Activated T-cell treated with anti-CD3 and anti-CD28 coated beads, Interleukin-2, amount 50 U/mL, for 48 hours (primary cell): ENCODE measurements at places on chromosomes 5 and 9.
A peak's percentile ranks its signal among the peaks of the same experiment; 100 is the strongest.

GRCh38 chr9:89418882-89419640, 78.9 kb downstream of the SEMA4D start:
- DNase-seq: peak; percentile 82

GRCh38 chr5:14748180-14748900, 83.8 kb downstream of the OTULIN start:
- no peak for DNase-seq

- no peak for DNase-seq
Measured at GRCh38 chr9:110753731-110754231, 85.2 kb downstream of the MUSK start.

DNA sequence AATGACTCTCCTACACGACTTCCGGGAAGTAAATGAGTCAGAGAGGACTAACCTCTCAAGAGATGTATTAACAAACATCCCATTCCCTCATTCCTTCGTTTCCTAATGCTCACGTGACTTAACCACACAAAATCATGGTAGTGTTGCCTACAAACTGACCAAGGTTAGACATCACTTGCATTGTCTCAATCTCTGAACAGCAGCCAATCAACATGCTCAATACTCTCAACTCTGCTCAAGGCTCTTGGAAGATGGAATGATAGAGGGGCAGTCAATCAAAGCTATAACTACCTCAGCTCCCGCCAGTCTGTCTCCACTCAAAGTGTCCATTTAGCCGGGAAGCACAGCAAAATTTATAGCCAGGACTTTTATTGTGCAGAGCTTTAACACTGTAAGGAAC, 143.8 kb upstream of the PIK3R1 start:
- no peak for DNase-seq

DNA sequence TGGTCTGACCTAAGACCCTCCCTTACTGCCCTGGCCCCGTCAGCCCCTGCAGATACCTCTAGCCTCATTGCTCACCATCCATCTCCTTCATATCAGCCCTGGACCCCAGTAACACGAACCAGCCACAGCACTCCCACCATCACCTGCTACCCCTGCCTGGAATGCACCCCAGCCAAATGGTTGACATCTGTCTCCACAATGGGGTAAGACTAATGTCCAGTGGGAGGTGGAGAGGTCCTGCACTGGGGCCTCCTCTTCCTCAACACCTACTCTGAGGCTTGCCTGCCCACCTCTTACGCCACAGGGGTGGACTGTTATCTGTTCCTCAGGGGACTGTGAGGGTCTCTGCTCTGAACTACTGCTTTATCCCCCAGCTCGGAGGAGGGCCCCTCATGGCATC, 12.1 kb downstream of the CSF2 start:
- no peak for DNase-seq

- no peak for DNase-seq
Measured at GRCh38 chr9:110623462-110624025, 44.0 kb upstream of the SVEP1 start.

GRCh38 chr5:157312492-157312891, 46.6 kb downstream of the CYFIP2 start:
- peak; percentile 73 for DNase-seq

- DNase-seq: no peak
Measured at GRCh38 chr5:126373375-126374108, 49.7 kb upstream of the GRAMD2B start.

GRCh38 chr5:7684826-7685225, 166.1 kb downstream of the CFAP90 start:
- no peak for DNase-seq

- DNase-seq: no peak
Measured at GRCh38 chr5:157993201-157993600, 134.3 kb upstream of the CLINT1 start.

- DNase-seq: no peak
Measured at GRCh38 chr5:156121234-156121633, 205.7 kb upstream of the SGCD start.

- DNase-seq: no peak
Measured at GRCh38 chr5:103066326-103066725, 53.6 kb downstream of the GIN1 start.

GRCh38 chr9:20550326-20550725, 72.0 kb downstream of the MLLT3 start:
- no peak for DNase-seq

GRCh38 chr9:83154087-83154736, 91.3 kb upstream of the RASEF start:
- no peak for DNase-seq

DNA sequence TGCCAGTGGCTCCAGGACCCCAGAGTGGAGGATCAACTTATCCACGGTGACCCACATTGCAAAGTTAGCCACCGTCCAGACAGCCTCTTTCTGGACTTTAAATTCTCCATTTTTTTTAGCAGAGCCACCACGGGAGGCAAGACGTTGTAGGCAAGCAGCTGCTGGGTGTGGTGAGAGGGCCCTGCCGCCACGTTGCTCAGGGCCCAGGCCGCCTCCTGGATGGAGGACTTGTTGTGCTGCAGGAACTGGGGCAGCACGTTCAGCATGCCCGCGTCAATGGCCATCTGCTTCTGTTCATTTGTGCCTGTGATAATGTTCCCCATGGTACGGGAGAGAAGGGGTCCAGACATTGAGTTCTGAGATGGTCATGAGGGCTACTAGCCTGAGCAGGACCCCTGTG, 114.3 kb upstream of the POC5 start:
- DNase-seq: no peak

GRCh38 chr5:765948-766631, 18.4 kb downstream of the ZDHHC11B start:
- no peak for DNase-seq

GRCh38 chr9:79120941-79121340, 450.8 kb upstream of the TLE4 start:
- DNase-seq: no peak

DNA sequence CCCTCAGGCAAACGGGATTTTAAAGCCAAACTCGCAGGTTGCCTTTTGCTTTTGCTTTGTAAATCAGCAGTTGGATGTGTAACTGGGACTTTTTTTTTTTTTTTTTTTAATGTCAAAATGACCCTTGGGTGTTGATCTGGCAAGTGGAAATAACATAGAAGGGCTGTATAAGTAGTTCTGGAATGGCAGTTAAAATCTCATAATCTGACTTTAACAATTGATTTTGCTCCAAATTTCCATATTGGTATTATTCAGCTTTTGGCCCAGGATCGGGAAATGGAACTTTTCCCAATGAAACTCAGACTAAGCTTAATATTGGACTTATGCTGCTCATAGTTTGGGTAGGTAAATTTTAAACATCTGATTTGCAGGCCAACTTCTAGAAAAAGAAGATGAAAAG, 346.8 kb upstream of the NUDT12 start:
- no peak for DNase-seq

GRCh38 chr5:37803487-37803886, 36.4 kb downstream of the GDNF start:
- DNase-seq: no peak

DNA sequence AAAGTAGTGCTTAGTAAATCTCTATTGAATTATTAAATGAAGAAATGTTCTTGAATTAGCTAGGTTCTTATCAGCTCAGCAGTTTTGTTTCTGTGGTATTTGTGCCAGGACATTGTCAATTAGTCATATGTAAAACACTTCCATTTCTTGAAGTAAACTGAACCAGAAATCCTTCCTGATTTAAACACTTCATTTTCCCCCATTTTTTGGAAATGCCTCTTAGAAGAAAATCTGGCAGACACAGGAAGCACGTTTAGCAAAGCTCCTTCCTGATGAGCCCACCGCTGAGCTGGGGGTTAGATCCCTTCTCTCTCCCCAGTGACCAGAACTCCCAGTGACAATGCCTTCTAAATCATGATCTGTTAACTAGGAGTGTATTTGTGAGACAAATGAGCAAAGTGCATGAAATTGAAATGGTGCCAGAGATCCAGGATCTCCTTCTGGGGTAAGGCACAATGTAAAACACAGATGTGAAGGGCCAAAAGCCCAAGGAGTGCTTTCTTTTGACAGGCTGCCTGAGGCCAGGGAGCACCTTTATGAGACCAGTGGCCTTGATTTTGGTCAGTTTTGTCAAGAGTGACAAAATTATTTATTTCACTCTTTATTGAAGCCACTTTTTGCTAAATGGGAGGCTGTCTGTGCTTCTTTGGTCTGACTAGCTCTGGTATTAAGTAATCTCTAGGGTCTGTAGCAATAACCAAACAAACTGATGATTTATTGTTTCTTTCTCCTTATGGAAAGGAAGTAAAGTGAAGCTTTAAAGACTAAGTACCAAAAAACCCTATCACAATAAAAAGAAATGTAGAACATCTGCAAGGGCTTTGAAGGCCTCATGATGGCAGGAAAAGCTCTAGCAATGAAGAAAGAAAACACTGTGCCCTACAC, 25.5 kb upstream of the RUSC2 start:
- no peak for DNase-seq

GRCh38 chr9:82903503-82903902, 159.4 kb downstream of the RASEF start:
- no peak for DNase-seq

DNA sequence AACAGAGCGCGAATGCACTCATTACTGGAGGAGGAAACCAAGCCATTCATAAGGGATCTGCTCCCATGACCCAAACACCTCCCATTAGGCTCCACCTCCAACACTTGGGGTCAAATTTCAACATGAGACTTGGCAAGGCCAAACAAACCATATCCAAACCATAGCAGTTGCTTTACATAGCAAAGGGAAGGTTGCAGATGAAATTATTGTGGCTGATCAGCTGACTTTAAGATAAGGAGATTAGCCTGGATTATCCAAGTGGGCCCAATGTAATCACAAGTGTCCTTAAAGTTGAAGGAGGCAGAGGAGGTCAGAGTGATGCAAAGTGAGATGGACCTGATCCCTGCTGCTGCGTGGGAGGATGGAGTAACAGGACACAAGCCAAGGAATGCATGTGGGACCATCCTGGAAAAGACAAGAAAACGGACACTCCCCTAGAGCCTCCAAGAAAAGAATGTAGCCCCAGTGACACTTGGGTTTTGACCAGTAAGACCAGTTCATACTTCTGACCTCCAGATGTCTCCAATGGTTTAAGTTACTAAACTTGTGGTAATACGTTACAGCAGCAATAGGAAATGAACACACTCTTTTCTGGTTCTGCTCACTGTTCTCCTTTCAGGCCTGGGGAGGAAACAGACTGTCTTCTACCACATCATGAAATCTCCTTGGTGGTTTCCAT, 167.3 kb downstream of the GNAQ start:
- DNase-seq: no peak

DNA sequence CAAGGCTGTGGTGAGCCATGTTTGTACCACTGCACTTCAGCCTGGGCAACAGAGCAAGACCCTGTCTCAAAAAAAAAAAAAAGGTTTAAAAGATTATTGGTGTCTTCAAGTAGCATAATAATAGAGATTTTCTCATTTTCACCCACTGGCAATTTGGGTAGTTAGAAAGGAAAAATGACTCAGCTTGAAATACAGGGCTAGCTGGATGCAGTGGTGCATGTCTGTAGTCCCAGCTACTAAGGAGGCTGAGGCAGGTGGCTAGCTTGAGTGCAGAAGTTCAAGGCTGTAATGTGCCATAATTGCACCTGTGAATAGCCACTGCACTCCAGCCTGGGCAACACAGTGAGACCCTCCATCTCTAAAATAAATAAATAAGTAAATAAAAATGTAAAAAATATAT, 111.1 kb downstream of the ARRDC3 start:
- no peak for DNase-seq

DNA sequence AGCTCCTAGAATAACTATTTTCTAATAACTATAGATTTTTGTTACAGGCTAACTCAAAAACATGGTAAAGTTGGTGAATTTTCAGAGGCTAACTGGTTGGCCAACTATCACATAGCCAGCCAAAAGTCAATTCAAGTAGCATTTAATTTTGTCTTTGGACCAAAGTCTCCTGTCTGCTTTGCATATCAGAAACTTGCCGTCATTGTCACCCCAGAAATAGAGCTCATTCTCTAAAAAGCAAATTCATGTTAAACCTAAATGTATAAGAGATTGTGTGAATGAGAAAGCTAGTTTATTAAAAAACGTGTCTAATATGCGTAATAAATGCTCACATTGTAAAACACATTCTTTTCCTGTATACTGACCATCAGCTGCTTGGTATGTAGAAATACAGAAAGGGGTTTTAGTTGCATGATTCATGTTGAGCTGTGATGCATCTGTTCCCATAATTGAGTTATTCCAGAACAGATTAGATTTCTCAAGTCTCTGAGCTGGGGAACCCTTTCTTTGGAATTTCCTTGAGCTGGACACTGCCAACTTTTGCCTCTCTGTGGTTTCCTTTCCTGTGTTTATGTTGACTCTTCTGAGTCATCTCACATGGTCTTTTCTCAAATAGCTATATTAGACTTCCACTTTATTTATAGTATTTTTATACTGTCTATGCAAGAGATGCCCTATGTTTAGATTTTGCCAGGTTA, 7.3 kb downstream of the SRFBP1 start:
- no peak for DNase-seq

DNA sequence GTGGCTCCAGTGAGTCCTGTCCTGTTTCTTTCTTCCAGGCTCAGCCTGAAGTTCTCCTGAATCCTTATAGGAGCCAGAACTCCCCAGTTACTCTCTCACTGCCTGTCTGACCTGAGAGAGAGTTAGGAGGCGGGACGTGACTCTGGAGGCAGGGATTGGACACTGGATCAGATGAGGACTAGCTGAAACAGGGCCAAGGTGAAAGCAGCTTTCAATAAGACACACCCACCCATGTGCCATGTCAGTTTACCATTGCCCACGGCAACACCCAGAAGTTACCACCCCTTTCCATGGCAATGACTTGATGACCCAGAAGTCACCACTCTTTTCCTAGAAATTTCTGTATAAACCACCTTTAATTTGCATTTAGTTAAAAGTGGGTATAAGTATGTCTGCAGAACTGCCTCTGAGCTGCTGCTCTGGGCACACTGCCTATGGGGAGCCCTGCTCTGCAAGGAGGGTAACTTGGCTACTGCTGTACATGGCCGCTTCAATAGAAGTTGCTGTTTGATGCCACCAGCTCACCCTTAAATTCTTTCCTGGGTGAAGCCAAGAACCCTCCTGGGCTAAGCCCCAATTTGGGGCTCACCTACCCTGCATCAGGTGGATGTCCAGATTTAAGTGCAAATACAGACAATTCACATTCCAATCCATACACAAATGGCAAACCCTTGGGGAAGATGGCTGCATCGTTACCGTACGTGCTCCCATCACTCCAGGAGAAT, 13.7 kb downstream of the FCN2 start:
- no peak for DNase-seq

- no peak for DNase-seq
Measured at GRCh38 chr5:82885627-82886389, 191.4 kb downstream of the TMEM167A start.

DNA sequence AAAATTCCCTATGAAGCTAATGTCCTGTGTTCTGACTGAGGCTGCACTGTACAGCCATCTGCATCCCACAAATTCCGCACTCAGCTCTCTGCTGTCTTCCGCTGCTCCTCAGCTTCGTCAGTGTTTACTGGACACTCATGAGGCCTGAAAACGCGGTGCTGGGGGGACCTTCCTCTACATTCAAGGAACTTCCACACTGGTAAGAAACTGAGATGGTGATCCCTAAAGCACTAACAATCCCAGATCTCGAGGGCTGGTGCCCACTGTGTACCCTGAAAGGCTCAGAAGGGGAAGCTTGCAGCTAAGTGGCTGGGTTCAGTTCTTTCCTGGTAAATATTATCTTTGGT, 117.9 kb downstream of the NRG2 start:
- DNase-seq: no peak
